ENCODE measurements at places on chromosomes 2 and 18.
A peak's percentile ranks its signal among the peaks of the same experiment; 100 is the strongest.

DNA sequence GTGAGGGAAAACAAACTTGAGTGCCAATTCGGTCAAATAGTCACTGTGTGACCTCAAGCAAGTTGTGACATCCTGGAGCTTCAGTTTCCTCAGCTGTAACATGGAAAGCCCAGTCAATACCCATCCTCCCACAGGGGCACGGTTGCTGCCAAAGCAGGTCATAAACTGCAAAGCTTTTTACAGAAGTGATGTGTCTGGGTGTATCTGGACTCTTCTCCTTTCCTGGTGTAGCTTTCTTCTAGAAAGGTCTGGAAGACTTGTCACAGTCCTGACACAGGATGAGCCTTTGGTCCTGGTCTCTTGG lies 4.2 kb upstream of the AFF3 start:
- no peak for DNase-seq

DNA sequence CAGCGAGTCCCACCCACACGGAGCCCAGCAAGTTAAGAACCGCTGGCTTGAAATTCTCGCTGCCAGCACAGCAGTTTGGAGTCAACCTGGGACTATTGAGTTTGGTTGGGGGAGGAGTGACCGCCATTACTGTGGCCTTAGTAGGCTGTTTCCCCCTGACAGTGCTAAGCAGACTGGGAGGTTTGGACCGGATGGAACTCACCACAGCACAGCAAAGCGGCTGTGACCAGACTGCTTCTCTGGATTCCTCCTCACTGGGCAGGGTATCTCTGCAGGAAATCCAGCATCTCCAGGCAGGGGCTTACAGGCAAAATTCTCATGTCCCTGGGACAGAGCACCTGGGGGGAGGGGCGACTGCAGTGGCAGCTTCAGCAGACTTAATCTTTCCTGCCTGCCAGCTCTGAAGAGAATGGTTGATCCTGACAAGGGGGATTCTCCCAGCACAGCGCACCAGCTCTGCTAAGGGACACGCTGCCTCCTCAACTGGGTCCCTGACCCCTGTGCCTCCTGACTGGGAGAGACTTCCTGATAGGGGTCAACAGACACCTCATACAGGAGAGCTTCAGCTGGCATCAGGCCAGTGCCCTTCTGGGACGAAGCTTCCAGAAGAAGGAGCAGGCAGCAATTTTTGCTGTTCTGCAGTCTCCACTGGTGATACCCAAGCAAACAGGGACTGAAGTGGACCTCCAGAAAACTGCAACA lies 425.4 kb downstream of the NYAP2 start:
- DNase-seq: no peak

DNA sequence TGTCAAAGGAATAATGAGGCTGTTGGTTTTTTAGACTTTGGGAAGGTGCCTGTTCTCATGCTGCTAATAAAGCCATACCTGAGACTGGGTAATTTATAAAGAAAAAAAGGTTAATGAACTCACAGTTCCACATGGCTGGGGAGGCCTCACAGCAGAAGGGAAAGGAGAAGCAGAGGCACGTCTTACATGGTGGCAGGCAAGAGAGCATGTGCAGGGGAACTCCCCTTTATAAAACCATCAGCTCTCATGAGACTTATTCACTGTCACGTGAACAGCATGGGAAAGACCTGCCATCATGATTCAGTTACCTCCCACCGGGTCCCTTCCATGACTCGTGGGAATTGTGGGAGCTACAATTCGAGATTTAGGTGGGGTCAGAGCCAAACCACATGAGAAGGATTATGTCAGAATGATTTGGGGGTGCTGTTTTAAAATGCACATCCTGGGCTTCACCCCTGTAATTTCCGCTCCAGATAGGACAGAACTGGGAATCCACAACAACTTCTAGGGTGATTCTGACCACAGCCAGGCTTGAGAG lies 37.8 kb downstream of the TCF7L1 start:
- DNase-seq: no peak

DNA sequence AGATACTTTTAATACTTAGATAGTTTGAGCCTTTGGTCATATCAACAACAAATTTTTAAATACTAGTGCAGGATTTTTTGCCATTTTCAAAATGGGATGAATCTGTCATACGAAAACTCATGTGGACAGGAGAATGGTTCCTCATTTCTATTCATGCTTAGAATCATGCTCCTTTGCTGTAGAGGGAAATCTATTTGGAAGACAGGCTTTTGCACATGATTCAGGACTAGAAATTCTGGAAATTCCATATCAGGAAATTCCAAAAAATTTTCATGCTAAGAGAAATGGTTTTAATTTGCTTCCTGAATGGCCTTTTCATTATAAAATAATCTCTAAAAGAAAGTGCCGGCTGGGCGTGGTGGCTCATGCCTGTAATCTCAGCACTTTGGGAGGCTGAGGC lies 39.3 kb downstream of the MOGAT1 start:
- DNase-seq: no peak

DNA sequence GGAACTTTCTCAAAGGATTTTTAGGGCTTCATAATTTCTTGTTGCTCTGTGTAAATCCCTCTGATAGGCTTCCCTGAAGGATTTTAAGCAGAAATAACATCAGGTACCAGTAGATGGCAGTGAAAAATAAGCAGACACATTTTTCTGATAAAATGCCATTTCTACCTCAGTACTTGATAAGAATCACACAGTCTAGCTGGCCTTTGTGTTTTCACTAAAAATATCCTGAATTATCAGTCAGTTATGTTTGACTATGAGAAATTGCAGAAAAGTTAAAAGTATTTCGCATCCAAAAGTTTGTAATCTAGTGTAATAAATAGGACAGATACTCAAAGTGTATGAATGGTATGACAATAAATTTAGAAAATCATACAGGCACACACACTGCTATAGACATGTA lies 68.7 kb downstream of the DNAJC10 start:
- no peak for DNase-seq

- no peak for DNase-seq
These were observed 8.0 kb downstream of the ATP8B1 start for GRCh38 chr18:57794951-57795728.

- no peak for DNase-seq
These were observed 4.7 kb upstream of the DNAJB2 start for GRCh38 chr2:219274361-219274921.

DNA sequence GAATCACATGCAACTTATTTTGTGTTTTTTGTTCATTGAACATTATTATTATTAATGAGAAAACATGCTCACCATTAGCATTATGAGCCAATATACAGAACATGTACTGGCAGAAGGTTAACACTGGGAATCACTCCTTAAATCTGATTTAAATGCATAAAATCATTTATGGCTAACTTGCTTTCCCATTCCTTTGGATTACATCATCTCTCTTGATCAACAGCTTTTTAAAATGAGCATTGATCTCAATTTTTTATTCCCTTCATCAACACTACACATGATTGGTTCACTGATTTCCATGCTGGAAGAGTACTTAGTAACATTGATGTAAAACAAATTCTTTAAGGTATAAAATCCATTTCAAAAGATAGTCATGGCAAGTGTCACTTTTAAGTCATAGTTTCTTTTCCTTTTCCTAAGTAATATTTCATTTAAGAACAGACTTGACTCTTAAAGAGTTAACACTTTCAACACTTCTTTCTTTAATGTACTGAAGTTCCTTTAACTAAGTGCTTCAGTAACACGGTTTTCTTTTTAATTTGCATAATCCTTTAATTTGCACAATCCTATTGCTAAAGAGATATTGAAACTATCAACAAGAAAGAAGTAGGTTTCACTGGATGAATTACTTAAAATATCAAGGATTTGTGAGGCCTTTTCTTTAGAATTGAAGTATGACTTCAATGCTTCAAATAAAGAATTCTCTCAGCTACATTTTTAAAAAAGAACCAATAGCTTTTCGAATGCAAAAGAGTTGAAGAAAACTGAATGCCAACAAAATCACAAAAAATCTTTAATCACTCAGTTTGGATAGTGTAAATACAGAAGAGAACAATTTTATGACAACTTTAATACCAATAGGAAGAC lies 24.9 kb upstream of the BUB1 start:
- no peak for DNase-seq

DNA sequence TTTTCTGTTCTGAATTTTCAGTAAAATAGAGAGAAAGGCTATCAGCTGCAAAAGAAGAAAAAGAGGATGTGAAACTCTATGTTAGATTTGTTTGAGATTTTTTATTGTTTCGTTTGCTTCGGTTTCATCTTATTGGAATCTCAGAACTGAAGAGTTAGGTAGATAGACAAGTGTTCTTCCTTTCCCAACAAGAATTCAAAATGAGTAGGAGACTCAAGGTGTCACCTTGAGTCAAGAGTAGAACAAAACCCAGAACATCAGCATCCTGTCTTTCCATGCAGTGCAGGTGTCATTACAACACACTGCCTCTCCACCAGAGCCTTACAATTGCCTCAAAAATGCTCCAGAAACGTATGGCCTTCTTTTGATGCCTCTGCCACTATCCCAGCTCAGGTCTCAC lies 21.1 kb downstream of the NBAS start:
- DNase-seq: no peak

- DNase-seq: no peak
These were observed 25.1 kb upstream of the SOS1 start for GRCh38 chr2:39145906-39146421.

DNA sequence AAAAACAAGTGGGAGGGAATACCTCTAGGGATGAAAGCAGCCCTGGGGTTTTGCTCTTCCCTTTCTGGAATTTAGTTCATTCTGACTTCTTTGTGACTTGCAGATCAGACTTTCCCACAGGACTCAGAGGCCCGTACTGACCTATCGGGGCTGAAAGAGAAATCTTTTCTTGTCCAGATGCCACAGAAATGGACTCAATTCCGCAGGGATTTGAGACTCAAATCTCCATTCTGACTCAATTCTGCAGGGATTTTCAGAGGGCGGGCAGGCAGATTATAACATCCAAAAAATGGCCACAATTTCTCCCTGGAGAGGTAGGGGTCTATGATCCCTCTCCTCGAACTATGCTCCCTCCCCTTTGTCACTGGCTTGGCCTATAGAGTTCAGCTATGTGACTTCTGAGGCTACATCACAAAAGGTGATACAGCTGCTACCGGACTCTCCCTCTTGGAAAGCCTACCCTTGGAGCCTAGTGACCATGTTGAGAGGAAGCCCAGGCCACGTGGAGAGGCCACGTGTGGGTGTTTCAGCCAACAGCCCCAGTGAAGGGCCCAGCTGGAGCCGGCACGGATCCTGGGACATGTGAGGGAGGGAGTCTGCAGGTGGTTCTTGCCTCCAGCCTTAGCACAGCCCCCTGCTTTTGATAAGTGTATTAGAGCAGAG lies 4.8 kb upstream of the EFHD1 start:
- DNase-seq: no peak

DNA sequence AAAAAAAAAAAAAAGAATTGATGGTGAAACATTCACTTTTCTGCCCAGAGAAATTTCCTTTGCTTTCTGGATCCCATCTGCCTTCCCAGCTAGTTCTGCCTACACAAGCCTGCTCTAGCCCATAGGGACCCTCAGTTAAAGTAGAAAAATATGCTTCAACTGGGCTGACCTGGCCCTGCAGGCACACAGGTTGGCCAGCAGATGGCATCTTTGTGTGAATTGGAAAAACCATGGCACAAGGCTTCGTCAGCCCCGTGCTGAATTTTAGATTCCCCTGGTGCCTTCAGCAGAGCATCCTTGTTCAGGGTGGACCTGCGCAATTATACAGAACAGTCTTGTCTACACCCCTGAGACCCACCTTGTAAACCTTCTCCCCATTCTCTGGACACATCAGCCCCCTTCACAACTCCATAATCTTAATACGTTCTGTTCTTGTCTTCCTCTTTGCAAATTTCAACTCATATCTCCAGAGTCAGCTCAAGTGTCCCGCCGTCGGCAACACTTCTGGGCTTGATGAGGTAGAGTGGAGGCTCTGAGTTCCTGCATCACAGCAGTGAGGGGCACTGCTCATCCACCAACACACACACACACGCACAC lies 114.5 kb downstream of the INSIG2 start:
- peak; percentile 26 for DNase-seq

GRCh38 chr2:8592736-8593135 lies 89.1 kb upstream of the ID2 start:
- no peak for DNase-seq

DNA sequence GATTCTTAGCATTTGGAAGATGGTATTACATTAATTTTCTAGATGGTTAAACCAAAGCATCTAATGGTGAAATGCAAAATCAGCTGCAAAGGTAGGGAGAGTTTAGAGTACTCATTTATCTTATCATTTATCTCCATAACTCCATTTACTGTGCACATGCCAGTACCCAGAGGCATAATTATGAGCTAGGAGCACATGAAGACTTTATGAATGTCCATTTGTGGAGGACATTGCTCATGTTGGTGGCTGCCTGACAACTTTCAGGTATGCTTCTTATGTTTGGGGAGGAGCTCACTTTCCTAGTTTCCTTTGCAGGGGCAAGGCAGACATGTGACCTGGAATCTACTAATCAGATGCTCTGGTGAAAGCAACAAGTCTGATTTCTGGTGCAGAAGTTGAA lies 134.0 kb downstream of the NRP2 start:
- no peak for DNase-seq

GRCh38 chr18:70621710-70622109 lies 332.9 kb downstream of the SOCS6 start:
- DNase-seq: no peak

- no peak for DNase-seq
These were observed 12.8 kb downstream of the TMEM163 start for GRCh38 chr2:134705861-134706586.

- no peak for DNase-seq
These were observed 3.1 kb upstream of the HTR2B start for GRCh38 chr2:231127936-231128335.

GRCh38 chr2:66271777-66272176 lies 163.1 kb upstream of the MEIS1 start:
- DNase-seq: no peak

GRCh38 chr2:11505652-11506610 lies 27.9 kb upstream of the GREB1 start:
- no peak for DNase-seq

- no peak for DNase-seq
These were observed 36.3 kb upstream of the AP1S3 start for GRCh38 chr2:223873672-223874071.

DNA sequence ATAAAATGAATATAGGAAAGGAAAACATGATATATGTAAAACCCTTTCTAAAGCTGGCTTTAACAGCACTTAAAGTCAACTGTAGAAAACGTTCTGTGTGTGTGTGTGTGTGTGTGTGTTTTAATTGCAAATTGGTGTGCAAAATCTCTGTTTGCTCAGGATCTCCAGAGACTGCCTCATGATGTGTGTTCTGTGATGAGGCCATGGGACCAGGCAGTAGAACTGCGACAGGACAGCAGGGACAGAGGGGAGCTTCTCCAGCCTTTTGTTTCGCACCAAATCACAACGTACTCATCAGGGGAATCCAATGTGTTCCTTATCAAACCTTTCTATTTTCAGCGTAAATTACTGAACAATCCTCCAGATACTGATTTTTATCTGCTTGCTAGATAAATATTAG lies 66.7 kb downstream of the NXPH2 start:
- DNase-seq: no peak

- no peak for DNase-seq
These were observed 134.2 kb downstream of the CDCA7 start for GRCh38 chr2:173488861-173489260.

All from NCI-H446 treated with DMSO at 0.1 percent for 48 hours (cell line).